CD4-positive, alpha-beta T cell treated with Interleukin-1 beta for 1 hour (primary cell): ENCODE measurements at places on chromosomes 1 and 21.

DNA sequence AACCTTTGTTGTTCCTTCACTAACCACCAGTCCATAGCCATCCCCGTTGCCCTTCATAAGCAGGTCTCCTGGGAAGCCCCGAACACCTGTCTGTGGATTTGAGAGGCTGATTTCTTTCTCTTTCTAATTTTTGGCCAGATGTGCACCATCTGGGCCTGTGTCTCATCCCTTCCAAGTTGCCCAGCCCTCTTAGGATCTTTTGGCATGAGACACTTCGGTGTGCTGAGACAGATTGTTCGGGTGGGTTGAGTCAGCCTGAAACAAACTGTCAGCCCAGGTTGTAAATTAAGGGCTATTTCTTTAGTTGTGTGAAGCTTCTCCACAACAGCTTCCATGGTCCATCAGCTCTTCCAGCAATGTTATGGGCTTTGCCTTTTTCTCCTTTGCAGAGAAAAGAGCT is 1.4 kb upstream of the DNAJC11 start:
- DNase-seq = no peak

- DNase-seq = no peak
Observed at GRCh38 chr1:21298981-21299391, 8.7 kb upstream of the ECE1 start.

- DNase-seq = no peak
Observed at GRCh38 chr21:36640174-36640720, 58.7 kb upstream of the SIM2 start.

GRCh38 chr1:23126801-23127200 is 41.9 kb downstream of the LUZP1 start:
- DNase-seq = no peak

- DNase-seq = no peak
Observed at GRCh38 chr1:226091461-226091860, 28.9 kb downstream of the H3-3A start.

GRCh38 chr1:90572446-90572845 is 144.7 kb downstream of the BARHL2 start:
- DNase-seq = no peak

- DNase-seq = no peak
Observed at GRCh38 chr1:63557365-63557987, 34.2 kb downstream of the EFCAB7 start.

DNA sequence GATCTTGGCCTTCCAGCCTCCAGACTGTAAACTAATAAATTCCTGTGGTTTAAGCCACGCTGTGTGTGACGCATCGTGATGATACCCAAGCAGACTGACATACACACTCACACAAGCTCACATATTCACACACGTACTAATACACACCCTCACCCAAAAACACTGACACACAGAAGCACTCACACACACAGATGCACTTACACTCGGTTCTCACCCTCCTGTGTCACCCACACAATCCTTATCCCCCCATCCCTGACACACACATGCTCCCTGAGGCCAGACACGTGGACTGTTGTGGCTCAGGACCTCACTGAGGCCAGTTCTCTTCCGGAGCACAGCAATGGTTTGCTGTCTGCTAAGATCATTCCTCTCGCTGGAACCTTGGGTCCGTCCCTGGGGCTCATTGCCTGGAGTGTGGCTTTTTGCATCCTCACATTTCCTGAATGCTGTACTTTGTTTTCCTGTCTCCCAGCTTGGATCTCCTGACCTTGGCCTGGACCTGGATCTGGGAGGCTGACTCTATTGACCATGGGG is 76.9 kb upstream of the LYST start:
- DNase-seq = no peak

DNA sequence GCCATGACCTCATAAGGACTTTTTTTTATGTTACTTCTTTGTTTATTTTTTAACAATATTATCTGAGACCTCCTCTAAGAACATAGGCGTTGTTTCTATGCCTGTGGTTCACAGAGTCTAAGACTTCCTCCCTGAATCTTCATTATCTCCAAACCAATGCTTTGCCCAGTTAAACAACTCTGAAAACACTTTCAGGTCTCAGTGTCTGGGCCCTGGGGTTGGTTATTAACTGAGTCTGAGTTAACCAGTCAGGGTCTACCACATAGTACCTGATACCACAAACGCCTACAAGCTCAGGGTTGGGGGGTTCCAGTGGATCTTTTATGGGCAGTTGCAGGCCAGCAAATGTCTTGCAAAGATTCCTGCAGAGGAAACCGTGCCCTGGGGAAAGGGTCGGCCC is 138.2 kb downstream of the AJAP1 start:
- no peak for DNase-seq

- DNase-seq = no peak
Observed at GRCh38 chr1:233664253-233664652, 50.3 kb downstream of the KCNK1 start.

DNA sequence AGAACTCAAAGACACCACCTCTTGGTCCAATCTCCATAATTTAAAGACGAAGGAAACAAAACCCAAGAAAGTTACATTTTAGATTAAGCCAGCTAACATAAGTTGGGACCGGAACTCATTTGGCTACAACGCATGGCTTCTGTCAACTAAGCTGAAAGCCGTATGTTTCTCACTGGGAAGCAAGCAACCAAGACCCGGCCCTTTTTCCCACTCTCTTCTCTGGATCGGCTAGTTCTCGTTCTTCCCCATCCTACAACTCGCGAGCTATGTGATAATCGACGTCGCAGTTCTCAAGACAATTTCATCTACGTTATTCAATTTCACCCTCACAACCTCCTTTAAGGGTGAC is 601 bp downstream of the CCT8 start:
- DNase-seq = no peak

GRCh38 chr1:169892927-169893644 is 610 bp downstream of the SCYL3 start:
- no peak for DNase-seq

GRCh38 chr21:29121759-29122158 is 8.7 kb upstream of the MAP3K7CL start:
- DNase-seq = no peak

DNA sequence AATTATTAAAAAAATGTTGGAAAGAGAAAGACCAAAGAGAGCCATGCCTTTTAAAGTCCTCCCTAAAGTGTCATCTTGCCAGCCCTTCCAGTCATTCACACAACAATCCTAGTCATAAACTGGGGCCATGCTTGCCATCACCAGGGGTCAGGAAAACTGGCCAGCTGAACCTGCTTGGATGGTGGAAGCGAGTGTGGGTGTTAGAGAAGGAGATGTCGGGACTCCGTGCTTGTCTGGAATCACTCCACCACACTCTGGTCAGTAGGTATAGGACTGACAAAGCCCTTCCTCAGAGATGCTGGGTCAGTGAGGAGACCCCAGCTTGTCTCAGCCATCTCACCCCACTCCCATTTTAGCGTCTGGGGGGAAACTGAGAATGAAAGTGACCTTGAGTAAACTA is 3.3 kb upstream of the HAPLN2 start:
- no peak for DNase-seq

DNA sequence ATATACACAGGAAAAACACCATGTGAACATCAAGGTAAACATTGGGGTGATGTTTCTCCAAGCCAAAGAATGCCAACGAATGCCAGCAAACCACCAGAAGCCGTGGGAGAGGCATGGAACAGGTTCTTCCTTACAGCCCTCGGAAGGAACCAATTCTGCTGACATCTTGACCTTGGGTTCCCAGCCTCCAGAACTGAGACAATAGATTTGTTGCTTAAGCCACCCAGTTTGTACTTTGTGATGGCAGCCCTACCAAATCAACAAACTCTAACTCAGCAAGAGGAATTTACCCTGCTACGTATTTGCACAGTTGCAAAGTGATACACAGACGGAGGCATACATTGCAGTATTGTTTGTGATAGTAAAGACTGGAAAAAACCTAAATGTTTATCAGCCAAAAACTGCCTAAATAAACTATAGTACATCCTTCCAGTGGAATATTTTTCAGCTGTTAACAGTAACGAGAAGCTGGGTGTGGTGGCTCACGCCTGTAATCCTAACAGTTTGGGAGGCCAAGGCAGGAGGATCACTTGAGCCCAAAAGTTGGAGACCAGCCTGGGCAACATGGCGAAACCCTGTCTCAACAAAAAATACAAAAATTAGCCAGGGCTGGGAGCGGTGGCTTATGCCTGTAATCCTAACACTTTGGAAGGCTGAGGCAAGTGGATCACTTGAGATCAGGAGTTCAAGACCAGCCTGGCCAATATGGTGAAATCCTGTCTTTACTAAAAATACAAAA is 12.5 kb upstream of the ZC3H12A start:
- DNase-seq = no peak

GRCh38 chr1:16980473-16981268 is at the start of gene MFAP2:
TSS of gene MFAP2 (minus strand) at chr1:16980620. CDS start at chr1:16978273, 2,347 bp downstream.
- DNase-seq = no peak

- no peak for DNase-seq
Observed at GRCh38 chr1:79133774-79134364, 127.3 kb upstream of the ADGRL4 start.

- no peak for DNase-seq
Observed at GRCh38 chr1:119316870-119317416, 51.6 kb upstream of the HAO2 start.

GRCh38 chr1:40919475-40920011 is 57.4 kb upstream of the CITED4 start:
- DNase-seq = no peak

GRCh38 chr1:214296860-214297745 is 16.1 kb downstream of the SMYD2 start:
- DNase-seq = no peak

- DNase-seq = no peak
Observed at GRCh38 chr1:188137221-188137620, 1308.5 kb downstream of the PLA2G4A start.

- no peak for DNase-seq
Observed at GRCh38 chr1:183512450-183512849, 40.2 kb downstream of the SMG7 start.

GRCh38 chr21:35563885-35564451 is 496.4 kb downstream of the SETD4 start:
- no peak for DNase-seq

DNA sequence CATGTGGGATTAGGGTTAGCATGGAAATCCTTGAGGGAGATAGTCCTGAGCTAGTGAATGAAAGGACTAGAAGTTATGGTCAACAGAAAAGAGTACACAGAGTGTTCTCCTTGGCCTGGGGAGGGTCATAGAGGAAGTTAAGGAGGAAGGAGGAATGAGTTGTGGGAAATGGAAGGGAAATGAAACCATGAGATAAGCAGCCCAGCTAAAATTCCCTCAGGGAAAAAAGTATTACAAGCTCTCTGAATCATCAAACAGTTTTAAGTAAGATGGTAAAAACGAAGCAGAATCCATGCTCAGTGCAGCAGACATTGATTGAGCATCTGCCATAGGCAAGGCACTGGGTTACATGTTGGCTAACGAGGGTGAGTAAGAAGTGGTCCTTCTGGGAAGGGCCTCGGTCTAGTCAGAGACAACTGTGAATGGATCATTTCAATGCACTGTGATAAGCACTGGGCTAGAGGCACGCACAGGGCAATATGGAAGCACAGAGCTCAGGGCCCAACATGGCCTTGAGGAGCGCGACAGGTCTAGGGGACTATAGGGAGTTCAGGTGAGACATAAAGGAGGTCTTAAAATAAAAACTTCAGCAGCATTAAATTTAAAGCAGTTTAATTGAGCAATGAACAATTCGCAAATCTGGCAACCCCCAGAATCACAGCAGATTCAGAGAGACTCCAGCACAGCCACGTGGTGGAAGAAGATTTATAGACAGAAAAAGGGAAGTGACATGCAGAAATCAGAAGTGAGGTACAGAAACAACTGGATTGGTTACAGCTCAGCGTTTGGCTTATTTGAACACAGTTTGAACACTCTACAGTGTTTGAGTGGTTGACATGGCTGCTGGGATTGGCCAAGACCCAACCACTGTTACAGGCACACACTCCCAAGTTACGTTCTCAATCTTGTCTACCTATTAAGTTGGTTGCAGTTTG is 219.5 kb downstream of the HLX start:
- DNase-seq = no peak

GRCh38 chr1:182617014-182617429 is 12.8 kb upstream of the RGS16 start:
- no peak for DNase-seq

DNA sequence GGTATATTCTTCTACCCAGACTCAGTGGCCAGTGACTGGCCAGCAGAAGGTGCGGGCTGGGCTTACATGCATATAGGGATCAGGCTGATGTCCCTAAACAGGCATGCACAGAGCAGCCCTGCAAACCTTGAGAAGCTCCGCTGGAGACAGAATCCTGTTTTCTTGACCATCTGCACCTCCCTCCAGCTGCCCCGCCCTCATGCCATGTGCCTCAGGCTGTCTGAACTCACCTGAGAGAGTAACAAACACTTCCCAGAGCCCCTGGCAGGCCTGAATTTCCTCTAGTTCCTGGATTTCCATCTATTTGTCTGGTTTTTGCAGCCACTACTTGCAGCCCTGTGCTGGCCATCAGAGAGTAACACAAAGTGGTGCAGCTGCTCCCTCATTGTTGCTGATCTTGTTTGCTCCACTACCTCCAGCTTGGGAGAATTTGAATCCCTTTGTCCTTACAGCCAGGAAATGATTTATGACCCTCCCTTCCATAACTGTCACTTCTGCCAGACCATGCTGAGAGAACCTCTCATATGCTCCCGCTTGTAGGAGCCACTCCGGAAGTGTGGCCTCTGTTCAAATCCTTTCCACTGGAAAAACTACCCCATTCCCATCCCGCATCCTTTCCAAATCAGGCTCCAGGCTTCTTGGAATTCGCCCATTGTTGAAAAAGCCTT is 113.6 kb downstream of the NMNAT2 start:
- no peak for DNase-seq

GRCh38 chr1:217525773-217526490 is 105.0 kb downstream of the GPATCH2 start:
- no peak for DNase-seq
